ENCODE measurements at places on chromosomes 16 and 17.

DNA sequence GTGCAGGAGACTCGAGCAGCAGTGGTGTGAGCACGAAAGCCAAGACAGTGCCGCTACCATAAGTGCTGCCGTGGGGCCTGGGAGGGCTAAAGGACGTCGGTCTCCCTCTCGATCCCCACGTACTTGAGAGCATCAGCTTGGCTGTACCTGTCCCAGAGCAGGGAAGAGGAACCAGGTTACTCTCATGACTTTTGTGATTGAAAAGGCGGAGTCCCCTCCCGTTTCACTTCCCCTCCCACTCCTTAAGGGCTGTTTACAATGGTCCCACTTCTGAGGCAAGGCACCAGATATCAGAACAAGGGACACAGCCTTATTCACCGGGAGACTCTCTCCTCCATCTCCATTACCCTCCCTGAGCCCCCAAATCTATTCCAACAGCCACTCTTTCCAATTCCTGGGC, 20.1 kb downstream of the CNTNAP1 start:
- DNase-seq, result no peak

- DNase-seq, result no peak
These were observed 185.3 kb upstream of the CACNG3 start for GRCh38 chr16:24070851-24071250.

GRCh38 chr17:17354560-17355349, 51.6 kb downstream of the NT5M start:
- peak; percentile 66 for DNase-seq

DNA sequence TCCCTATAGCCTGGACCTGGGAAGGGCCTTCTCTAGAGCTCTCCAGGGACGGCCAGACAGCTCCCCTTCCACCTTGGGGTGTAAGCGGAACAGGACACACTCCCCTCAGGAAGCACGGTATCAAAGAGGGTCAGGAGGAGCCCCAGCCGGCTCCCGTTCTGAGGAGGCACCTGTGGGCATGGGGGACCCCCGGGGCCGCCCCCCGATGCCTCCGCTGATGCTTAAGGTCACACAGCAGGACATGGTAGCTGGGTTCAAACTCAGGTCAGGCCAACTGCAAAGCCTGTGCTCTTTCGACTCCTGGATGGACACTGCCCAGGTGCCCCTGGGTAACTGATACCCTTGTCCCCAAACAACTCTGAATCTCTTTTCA, 49.8 kb downstream of the CMIP start:
- DNase-seq, result no peak
